ENCODE measurements at places on chromosomes 5 and 9.
A peak's percentile ranks its signal among the peaks of the same experiment; 100 is the strongest.

DNA sequence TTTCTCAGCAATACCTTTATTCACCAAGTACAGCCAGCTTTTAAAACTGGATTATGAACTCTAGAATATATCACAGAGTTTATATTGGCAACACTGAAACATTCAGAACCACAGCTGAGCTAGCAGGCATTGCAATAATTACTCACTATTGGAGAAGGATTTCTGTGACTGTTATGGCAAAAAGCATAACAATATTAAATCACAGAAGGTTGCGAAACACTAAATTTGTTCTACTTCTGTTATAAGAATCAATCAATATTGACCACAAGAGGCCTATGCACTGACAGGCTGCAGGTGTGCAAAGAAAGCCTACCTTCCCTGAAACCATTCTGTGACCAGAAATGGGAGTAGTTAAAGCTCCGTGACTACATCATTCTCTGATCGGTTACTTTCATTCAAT lies 59.2 kb downstream of the AP3B1 start:
- peak; percentile 8 for DNase-seq

DNA sequence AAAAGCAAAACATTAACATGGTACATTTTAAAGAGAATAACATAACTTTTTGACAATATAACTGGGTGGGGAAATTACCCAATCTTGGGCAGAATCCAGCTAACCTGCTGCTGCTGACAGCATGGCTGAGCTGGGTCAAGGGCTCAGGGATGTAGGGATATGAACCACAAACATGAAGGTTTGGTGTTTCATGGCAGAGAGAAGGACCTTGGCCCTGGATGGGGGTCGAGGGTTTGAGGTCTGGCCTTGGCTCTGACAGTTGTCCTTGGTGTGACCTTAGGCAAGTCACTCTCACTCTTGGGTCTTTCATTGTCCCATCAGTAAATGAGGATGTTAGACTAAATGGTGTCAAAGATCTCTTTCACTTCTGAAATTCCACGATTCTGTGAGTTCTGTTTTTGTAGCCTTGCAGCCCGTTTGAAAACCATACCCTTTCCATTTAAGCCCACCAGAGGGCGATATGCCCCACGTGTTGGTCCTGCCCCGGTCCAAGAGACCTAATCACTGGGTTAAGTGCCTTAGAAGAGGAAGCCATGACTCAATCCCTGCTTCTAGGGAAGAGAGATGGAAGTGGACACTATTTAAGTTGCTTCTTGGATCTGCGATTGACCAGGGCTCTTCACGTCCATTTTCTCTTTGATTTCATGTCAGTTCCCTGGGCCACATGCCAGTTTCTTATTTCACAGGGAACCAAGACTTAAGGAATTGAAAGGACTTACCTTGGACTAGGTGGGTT lies 56.8 kb upstream of the TEX48 start:
- peak; percentile 88 for DNase-seq

DNA sequence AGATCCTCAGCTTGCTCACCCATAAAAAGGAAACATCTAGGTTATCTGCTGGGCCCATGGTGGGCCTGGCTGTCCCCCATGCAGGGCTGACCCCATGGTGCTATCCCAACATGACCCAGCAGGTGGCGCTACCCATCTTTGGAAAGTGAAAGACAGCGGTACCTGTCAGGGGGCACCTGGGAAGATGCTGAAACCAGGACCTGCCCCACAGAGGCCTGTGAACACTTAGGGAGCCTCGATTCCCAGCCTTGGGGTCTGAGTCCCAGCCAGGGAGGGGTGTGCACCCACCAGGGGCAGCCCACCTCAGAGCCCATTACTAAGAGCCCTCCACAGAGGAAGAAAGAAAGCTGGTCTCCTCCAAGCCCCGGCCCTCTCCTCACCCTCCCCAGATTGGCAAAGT lies 46.6 kb upstream of the IPPK start:
- peak; percentile 72 for DNase-seq

DNA sequence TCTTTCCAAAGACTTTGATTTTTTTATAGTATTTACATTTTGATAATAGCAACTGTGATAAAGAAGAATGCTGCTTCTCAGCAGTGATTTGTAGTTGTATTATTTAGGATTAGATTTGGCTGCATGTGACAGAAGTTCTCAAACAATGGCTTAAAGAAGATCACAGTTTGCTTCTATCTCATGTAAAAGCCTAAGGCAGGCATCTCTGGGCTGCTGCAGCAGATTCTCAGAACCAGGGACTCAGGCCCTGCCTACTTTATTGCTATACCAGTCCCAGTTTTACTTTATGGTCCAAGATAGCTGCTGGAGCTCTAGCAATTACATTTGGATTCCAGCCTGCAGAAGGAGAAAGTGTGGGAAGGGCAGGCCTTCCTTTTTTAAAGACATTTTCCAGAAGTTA lies 8.8 kb upstream of the SNX2 start:
- no peak for DNase-seq

- DNase-seq = no peak
These were observed 59.1 kb upstream of the SH3GL2 start for GRCh38 chr9:17519761-17520160.

GRCh38 chr9:21056931-21057330 lies 20.8 kb downstream of the IFNB1 start:
- DNase-seq = peak; percentile 61

GRCh38 chr9:136901516-136902258 lies 15.4 kb downstream of the TRAF2 start:
- peak; percentile 93 for DNase-seq

DNA sequence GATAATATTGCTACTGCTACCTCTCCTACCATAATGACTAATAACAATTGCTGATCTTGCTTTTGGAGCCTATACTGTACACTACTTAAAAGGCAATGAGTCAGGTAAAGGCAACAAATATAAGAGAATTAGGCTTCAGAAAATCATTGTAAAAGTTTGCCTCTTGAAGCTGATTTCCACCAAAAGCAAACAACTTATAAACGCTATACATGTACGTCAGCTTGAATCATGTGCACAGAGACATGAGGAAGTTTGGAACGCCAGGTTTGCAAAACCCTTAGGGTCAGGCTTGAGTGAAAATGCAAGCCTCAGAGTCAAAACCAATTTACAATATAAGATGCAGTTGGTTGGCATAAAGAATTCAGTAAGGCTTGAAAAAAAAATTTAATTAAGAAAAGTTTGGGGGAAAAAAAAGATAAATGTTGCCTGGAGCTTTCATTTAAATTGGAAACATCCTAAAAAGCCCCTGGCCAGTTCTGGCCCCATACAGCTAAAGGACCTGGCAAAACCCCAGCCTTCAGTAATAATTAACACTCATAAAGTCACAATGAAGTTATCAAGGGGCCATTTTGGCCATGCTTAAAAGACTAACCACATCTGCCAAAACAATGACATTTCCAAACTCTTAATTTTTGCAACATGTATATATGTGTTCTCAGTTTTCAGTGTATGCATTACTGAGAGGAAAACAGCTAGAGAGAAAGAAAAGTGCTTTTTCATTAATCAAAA lies 181.0 kb upstream of the NFIL3 start:
- DNase-seq = peak; percentile 10

GRCh38 chr9:13278368-13279246 lies 885 bp downstream of the MPDZ start:
- DNase-seq = peak; percentile 39

DNA sequence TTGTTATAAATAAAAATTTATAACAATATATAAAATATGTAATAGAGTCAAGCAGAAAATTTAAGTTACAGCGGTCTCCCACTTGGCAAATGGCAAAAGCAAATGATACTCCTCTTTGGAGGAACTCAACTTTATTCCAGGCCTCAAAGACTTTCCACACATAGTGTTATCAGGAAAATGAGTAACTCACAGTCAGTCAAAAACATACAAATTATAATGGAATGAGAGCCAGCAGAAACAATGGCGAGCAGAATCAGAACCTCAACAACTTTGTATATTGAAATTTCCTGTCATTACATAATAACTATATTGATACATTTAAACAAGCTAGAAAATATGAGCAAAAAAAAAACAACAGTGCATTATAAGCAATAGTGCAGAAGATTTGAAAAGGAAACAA lies 45.2 kb downstream of the ABLIM3 start:
- no peak for DNase-seq

DNA sequence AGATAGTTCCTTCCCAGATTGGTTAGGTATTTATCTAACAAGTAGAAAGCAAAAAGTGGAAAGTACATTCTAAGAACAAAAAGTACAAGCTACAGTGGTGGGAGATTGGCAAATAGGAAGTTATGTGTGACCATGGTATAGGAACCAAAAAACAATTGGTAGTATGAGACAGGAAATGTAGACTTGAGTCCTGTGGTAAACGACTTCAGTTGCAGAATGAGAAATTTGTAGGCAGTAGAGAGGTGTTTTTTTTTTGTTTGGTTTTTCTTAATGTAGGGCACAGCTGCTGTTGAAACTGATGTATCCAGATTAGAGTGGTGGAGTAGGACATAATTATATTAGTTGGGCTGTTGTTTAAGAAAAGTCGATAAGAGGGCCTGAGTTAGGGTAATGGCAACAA lies 72.0 kb downstream of the CCNH start:
- no peak for DNase-seq

- DNase-seq = no peak
These were observed 153.2 kb upstream of the FGF10 start for GRCh38 chr5:44542470-44542869.

- peak; percentile 72 for DNase-seq
These were observed 2222.7 kb upstream of the WWC1 start for GRCh38 chr5:166068547-166069335.

GRCh38 chr5:36531401-36531800 lies 75.0 kb upstream of the SLC1A3 start:
- DNase-seq = peak; percentile 33

DNA sequence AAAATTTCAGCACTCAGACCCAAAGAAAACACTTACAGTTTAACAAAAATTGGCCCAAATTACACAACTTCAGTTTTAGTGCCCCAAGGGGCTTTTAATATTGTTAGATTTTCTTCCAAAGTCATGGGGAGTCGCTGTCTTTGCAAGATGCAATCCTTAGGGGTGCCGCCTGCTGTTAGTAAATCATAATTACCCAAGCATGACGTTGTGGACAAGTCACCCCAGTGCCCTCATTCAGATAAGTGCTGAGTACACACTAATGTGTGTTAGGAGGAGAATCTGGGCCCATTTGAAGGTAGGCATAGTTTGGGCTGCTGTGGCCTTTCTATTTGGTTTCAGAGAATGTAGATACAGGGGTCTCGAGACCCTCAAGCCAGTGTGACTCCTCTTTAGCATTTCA lies 138.1 kb downstream of the SV2C start:
- no peak for DNase-seq

- DNase-seq = no peak
These were observed 58.6 kb downstream of the SLIT3 start for GRCh38 chr5:169242175-169242848.

DNA sequence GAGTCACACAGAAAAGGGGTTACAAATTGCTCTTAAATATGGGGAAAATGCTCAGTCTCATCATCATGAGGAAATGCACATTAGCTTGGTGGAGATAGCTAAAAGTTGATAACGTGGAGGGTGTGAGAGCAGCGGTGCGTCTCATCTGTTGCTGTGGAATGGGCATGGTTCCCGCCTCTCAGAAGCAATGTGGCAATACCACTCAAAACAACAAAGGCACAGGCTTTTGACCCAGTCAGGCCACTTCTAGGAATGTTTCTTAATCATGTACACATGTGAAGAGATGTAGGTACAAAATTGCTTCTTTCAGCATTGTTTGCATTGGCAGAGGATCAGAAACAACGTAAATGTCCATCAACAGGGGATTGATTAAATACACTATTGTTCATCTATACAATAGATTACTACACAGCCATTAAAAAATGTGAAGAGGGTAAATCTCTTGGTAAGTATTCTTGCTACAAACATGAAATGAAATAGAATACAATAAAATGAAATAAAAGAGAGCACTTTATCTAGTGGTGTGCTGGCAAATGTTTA lies 212.6 kb upstream of the MSX2 start:
- DNase-seq = no peak

GRCh38 chr5:73640861-73641320 lies 14.9 kb downstream of the ARHGEF28 start:
- peak; percentile 63 for DNase-seq

GRCh38 chr5:9194509-9194908 lies 351.4 kb downstream of the SEMA5A start:
- DNase-seq = peak; percentile 17

DNA sequence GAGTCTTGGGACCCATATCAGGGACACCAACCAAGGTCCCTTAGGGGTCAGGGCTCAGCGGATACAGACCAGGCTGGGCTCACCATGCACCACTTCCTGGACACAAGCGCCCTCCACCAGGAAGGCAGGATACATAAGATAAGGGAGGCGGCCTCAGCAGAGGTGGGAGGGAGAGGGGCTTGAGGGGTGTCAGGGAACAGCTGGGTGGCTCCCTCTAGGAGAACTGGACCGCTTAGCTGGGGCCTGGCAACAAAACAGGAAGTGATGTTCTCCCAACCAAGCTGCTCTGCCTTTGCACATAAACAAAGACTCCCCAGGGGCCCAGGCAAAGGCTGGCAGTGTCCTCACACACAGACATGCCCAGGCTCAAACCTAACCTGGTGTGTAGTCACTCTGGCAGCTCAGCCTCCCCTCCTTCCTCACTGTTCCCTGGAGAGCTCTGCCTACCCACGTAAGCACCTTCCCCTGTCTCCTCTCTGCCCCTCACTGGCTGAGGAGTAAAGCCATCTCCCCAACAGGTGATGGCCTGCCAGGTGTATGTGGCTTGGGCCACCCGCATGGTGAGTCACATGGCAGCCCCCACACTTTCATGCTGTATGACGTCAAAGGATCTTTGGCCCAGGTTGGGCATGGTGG lies 5.8 kb upstream of the BICD2 start:
- DNase-seq = peak; percentile 99

DNA sequence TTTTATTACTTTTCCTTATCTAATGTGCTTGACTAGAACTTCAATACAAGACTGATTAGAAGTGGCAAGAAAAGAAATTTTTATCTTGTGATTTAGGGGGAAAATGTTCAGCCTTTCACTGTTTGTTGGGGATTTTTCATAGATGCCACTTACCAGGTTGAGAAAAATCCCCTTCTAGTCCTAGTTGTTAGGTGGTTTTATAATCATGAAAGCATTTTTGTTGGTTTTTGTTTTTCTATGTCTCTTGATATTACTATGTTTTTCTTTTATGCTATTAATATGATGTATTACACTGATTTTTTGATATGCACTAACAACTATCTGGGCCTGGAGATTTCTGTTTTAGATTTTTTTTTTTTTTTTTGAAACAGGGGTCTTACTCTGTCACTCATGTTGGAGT lies 134.0 kb downstream of the PARP8 start:
- DNase-seq = no peak

DNA sequence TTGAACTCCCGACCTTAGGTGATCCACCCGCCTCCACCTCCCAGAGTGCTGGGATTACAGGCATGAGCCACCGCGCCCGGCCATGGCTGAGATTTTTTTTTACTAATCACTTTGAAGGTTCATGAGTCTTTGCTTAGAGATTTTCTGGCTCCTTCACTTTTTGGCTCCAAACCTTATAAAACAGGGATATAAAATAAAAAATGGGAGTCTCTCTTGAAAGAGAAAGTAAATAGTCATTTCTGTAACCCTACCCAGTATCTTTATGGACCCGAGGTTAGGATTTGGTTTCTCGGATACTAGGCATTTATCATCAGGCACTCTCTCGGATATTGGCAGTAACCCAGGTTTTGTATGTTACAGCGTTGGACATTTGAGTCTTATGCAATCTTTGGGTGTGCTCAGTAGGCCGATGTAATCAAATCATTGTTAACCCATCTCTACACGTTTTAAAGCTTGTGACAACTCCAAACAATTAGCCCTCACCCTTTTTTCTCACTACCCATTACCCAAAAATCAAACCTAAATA lies 25.3 kb downstream of the STXBP1 start:
- peak; percentile 85 for DNase-seq

Data from epithelial cell of esophagus (primary cell).